Heart right ventricle (tissue), 16 donors: ENCODE measurements at places on chromosomes 2 and 18. TPM values are rescaled to one million over a fixed set of nuclear protein-coding genes. Genes with fewer than 3 reads are reported as not detected.
A peak's percentile ranks its signal among the peaks of the same experiment; 100 is the strongest.

Gene SERPINB3
- not detected for total RNA-seq

Gene DSG1
- total RNA-seq: 1.8 TPM

Gene RAX
- total RNA-seq: not detected

Gene ALK
- total RNA-seq: 0.09 TPM

Gene ABCB11
- total RNA-seq: not detected

Gene OSBPL6
- 4.6 TPM for total RNA-seq

Gene REG1B
- total RNA-seq: not detected

Gene EIF2AK3
- total RNA-seq: 5.9 TPM

Gene C1QL2
- total RNA-seq: not detected

Gene LAMA3
- 2.4 TPM for total RNA-seq

Gene ARHGEF4
- total RNA-seq: 6.5 TPM

Gene FOXI3
- not detected for total RNA-seq

Gene KCNK3
- total RNA-seq: 0.64 TPM

Gene FIGLA
- not detected for total RNA-seq

DNA sequence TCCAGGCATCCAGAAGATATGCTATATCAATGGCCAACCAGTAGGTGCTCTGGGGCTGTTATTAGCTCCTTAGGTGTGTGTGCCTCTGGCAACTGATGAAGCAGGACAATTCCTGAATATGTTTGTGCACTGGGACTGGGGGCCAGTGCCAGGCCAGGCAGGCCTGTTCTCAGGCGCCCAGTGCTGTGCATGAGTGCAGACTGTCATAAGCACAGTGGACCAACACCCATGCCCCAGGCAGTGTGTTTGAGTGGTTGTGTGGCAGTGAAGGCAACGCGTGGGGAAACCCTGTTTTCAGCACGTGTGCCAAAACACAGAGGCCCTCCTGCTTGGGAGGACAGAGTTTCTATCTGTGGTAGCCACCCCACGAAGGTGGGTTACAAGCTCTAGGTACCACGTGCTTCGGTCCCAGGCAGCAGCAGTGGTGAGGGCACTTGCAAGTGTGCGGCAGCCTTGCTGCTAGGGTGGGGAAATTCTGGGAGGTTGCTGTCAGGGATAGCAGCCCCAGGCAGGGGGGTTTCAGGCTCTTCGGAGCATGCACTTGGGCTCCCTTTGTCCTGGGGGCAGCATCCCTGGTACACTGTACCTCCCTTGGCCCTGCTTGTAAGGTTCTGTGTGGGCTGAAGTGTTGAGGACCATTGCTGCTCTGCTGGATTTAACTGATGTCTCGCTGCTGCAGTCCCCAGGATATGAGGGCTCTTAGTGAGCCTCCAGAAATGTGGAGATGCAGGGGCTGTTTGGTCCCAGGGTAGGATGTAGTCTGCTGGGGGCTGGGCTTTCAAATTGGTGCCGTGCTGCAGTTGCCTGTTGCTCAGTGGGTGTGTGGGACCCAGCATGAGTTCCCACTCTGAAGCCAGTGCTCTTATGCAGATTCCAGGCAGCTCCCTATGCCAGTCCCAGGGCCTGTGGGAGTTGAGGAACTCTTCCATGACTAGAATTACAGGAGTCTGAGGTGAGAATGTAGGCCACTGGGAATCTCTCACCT is 280.9 kb downstream of the RPRM start:
- no peak for DNase-seq

GRCh38 chr2:159585622-159586021 is 30.7 kb downstream of the BAZ2B start:
- no peak for DNase-seq

- DNase-seq: no peak
Measured at GRCh38 chr2:126828491-126828890, 70.2 kb upstream of the TEX51 start.

GRCh38 chr2:10845640-10846039 is 33.1 kb upstream of the PDIA6 start:
- DNase-seq: no peak

GRCh38 chr2:158024288-158024898 is 77.3 kb upstream of the UPP2 start:
- DNase-seq: peak; percentile 30

- no peak for DNase-seq
Measured at GRCh38 chr2:238487134-238487533, 60.4 kb downstream of the ASB1 start.

- no peak for DNase-seq
Measured at GRCh38 chr2:26754972-26755670, 9.0 kb upstream of the SLC35F6 start.

DNA sequence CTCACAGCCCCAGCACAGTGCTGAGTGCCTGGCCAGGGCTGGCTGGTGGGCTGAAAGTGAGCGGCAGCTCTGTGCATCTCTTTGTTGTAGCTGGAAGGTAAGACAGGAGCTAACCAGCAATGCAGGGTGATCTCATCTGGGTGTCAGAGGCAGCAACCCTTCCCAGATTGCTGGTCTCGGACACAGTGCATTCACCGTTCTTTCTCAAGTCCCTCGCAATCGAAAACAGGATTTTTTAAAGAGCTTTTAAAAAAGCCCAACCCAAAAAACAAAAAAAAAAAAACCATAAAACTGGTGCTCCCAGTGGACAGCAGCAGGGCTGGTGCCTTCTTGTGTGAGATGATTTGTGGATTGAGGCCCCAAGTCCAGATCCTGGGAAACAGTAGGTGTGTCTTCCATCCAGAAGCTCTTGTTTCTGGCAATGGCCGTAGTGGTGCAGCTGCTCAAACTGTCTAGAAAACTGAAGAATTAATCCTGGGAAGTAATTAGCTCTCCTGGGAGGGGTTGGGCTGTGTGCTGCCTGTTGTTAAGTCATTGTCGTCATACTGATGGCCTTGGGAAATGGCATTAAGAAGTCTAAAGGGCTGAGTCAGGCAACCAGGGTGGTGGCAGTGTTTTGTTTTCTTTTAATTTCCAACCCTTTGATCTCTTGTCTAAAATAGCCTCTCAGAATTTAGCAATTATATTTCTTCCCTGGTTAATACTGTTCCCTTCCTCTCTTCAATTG is 156.7 kb downstream of the KLHL29 start:
- no peak for DNase-seq

- no peak for DNase-seq
Measured at GRCh38 chr18:49839012-49839411, 25.7 kb upstream of the ACAA2 start.

DNA sequence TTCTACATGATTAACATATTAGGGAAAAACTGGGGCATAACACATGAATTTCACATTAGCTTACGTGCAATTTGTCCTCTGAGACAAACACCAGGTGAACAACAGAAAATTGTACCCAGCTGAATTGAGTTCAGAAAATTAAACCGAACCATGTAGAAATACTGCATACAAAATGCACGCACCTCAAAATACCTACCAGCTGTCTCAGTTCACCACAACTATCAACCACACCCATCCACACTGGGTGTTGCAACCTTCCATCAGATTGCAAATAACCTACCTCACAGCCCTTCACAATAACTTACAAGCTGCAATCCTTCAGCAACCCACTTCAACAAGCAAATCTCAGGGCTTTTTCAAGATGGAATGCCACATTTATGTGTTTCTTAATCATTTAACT is 55.9 kb downstream of the UNC50 start:
- DNase-seq: no peak

GRCh38 chr2:18763338-18763737 is 174.0 kb upstream of the NT5C1B start:
- no peak for DNase-seq

GRCh38 chr18:50582500-50582899 is 22.6 kb downstream of the MAPK4 start:
- peak; percentile 52 for DNase-seq

DNA sequence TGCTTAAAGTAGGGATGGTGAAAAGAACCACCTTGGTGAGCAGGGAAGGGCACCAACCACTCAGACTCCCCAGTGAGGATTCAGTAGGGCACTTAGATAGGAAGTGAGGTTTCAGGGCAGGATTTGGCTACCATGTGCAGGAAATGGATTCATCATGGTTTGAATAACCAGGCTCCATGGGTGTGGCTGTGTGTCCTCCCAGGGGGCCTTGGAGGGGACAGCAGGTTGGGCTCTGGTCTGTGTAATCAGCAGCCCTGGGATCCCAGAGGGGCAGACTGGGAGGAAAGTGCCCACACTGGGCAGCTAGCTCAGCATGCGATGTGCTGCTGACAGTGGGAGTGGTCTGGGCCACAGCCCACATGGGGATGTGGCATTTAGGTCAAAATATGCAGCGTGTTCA is 224.6 kb downstream of the CELF4 start:
- no peak for DNase-seq

- peak; percentile 60 for DNase-seq
Measured at GRCh38 chr2:240143801-240144648, 3.6 kb upstream of the OTOS start.

GRCh38 chr2:44753552-44754285 is 187.8 kb upstream of the SIX3 start:
- DNase-seq: no peak

GRCh38 chr18:45050712-45051601 is 370.3 kb downstream of the SETBP1 start:
- no peak for DNase-seq

DNA sequence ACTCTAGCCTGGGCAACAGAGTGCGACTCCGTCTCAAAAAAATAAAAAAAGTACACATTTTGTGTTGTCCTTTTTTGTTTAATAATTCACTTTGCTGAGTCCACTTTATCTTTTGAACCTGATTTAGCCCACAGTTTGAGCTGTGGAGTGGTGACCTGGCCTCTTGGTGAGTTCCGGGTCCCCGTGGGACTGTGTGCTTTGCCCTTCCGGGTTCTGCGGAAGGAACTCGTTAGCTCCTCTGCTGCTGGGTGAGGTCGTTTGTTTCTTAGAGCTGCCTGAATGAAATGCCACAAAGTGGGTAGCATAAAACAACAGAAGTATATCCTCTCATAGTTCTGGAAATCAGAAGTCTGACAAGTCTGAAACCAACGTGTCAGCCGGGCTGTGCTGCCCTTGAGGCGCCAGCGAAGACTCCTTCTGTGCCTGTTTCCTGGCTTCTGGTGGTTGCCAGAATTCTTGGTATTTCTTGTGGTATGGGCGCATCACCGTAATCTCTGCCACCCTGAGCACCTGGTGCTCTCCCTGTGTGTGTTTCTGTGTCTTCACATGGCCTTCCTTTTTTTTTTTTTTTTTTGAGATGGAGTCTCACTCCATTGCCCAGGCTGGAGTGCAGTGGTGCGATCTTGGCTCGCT is 3.5 kb downstream of the EFHD1 start:
- no peak for DNase-seq

DNA sequence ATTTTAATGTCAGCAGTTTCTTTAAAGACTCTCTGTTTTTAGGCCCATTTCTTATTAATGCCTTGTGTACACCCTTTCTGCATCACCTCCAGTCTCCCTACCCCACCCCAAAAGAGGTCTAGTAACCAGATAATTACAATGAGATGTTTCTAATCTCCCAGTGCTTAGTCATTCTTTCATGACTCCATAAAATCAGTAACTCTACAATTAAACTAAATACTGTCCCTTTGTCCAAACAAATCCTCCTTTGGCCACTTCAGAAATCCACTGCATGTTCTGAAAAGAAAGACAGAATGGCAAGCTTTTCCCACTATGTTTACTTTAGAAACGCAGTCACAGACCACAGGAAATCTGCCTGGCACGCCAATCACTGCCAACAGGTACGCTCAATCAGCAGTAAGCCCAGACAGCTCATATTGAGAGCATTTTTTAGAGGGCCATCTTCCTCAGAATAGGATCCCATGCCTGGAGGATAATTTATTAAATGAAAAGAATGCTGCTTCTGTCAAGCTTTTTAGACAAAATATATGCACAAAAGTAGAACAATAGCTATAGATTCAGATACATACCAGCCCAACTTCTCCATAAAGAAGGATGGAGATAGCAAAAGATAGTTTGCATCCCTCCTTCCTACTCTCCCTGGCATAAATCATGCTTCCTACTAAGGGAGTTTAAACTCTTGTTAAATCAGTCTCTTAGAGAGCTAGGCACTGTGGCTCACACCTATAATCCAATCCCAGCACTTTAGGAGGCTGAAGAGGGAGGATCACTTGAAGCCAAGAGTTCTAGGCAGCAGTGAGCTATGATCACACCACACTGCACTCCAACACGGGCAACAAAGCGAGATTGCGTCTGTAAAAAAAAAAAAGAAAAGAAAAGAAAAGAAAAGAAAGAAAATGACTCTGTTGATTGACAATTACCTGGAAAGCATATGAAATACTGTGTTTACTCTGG is 14.6 kb downstream of the CLASP1 start:
- DNase-seq: no peak

DNA sequence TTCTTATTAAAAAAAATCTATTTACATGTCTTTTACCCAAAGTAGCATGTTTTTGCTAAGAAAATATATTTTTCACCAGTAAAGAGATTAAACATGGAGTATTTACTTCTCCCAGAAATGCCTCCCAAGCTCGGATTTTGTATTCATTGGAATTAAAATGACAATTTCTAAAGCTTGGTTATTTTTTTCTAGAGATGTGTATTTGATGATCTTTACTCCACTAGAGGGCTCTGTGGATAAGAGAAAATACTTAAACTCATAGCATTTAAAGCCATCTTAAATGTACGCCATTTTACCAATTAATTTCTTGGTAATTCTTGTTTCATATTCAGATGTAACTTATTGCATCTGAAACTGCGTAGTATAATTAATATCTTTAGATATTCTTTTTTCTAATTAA is 461.4 kb downstream of the GALR1 start:
- no peak for DNase-seq

- DNase-seq: no peak
Measured at GRCh38 chr2:197455428-197455827, 2.1 kb downstream of the COQ10B start.

GRCh38 chr2:16209799-16210198 is 269.4 kb downstream of the MYCN start:
- no peak for DNase-seq

- DNase-seq: no peak
Measured at GRCh38 chr2:233556881-233557736, 9.5 kb downstream of the USP40 start.

GRCh38 chr18:31565345-31565744 is 26.3 kb upstream of the TTR start:
- DNase-seq: no peak

GRCh38 chr2:37645362-37645761 is 26.1 kb downstream of the CDC42EP3 start:
- DNase-seq: no peak

DNA sequence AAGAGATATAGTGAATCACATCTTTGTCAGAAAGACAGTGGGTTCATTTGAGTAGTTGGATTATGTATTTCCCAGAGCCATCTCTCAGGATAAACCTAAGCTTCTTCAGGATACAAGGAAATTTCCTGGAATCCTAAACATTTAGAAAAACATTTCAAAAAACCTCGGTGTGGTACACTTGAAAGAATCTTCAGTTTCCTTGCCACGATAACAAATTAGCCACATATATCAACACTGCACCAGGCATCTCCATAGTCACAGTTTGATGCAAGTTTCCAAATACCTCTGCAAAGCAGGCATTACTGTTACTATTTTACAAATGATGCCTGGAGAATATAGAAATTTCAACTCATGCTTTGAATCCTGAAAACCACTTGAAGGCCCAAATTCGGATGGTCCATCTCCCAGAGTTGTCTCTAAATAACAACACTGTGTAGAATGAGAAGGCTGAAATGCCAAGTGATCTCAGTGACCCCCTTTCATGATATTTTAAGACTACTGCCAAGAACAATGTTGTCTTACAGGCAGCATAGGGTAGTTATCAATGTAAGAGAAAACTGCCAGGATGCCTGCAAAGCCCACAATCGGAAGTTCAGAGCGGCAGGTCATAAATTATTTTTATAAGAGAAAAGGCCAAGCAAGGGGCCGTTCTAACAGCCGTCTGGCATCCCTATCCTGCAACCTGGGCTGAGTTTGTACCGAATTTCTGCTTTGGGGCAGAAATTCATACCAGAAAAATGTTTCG is 307.9 kb downstream of the TXNL1 start:
- no peak for DNase-seq

- no peak for DNase-seq
Measured at GRCh38 chr2:25160376-25160775, 8.0 kb downstream of the POMC start.

- peak; percentile 24 for DNase-seq
Measured at GRCh38 chr18:77207540-77207939, 42.1 kb upstream of the GALR1 start.
